ENCODE measurements at places on chromosomes 7 and 10.

DNA sequence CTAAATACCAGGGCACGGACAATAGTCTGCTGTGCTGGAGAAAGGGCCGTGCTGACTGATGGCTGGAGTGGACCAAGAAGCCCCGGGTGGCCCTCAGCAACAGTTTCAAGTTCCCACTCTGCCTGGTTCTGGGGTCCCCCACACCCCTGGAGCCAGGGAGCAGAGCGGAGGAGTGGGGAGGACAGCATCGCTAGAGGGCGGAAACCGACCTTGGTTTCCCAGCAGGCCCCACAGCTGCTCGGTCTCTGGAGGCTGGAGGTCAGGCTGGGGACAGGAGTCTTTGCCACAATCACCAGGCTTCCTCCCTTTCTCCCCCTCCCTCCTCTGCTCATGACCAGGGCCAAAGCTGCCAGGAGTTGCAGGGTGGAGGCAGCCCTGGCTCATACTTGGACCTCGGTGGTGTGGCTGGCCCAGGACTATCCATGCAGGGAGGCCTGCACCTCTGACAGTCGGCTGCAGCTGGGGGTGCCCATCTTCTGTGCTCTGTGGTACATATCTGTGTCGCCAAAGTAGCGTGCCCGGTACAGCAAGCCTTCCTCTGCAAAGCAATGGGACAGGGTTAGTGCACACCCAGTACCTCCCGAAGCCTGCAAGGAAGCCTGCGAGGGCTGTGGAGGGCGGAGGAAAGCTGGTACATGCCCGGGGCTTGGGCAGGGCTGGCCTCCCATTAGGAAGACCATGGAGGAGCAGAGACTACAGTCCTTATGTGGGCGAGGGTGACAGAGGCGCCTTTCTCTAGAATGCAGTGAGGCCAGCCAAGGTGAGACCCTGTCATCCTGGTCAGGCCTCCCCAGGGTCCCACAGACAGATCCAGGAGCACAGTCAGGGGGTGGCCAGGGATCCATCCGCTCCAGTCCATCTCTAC, 19.1 kb downstream of the DNAJB12 start:
- DNase-seq, result no peak

GRCh38 chr7:140732416-140732815, 35.9 kb downstream of the NDUFB2 start:
- no peak for DNase-seq

DNA sequence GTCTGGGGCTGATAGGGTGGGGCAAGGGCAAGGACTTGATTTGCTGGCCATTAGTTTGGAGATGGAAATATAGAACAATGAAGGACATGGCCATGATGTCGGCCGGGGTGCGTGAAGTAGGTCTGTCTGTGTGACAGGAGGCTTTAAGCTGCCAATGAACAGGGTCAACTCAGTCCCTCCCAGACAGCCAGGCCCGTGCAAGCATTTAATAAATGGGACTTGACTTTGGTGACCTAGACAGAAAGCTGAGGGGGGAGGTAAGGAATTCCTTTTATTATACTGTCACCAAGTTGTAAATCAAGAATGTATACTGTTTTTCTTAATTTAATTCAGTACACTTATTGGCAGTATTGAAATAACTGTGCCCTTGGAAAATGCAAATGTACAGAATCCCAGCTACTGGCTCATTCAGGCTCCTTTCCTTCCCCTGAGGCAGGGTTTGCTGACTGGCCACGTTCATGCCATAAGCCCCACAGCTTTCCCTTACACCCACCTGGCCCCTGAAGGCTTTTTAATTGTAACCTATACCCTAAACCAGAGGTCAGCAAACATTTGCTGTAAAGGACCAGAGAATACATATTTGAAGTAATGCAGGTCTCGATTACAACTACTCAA, 87.2 kb downstream of the WIPF3 start:
- no peak for DNase-seq

GRCh38 chr10:7210516-7210915, 200.3 kb downstream of the SFMBT2 start:
- DNase-seq, result no peak

GRCh38 chr10:95214793-95215192, 20.8 kb downstream of the ACSM6 start:
- no peak for DNase-seq

Measured in right forelimb (tissue), 1 donor.